Ecto neural progenitor cell (in vitro differentiated cells): ENCODE measurements at places on chromosomes 7 and 10.
A peak's percentile ranks its signal among the peaks of the same experiment; 100 is the strongest.

GRCh38 chr10:35507519-35508109 is 97.5 kb upstream of the GJD4 start:
- no peak for DNase-seq

- no peak for DNase-seq
Measured at GRCh38 chr10:83580373-83581012, 558.8 kb upstream of the GHITM start.

DNA sequence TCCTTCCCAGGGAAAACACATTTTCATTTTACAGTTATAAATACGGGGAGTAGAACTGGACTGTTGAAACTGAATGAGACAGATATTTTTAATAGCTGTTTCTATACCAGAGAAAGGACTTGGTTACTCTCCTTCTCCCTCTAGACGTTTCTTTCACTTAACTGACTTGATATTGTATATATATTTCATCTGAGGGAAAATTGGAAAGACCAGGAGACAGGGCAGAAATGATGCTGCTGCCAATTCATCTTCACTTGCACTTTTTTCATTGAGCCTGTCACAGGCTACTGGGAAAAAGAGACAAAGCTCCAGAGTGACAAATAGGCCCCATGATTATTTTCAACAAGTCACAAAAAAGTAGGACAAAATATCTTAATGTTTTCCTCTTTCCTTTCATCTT is 636.0 kb upstream of the TPK1 start:
- DNase-seq: no peak

DNA sequence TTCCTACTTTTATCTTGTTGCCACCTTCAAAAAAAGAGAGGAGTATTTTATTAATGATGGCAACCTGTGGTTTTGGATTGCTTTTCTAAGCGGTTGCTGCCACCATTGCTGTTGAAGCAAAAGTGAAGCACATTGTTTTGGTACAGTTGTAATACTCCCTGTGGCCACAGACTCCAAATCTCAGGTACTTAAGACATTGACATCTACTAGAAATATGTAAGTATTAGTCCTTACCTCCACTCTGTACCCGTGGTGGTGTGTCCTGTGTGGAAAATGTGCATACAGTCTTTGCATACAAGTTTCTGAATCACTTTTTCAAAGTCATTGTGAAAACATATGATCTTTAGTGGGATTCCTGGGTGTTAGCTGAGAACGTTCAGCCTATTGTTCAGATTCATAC is 85.7 kb downstream of the ANLN start:
- no peak for DNase-seq

DNA sequence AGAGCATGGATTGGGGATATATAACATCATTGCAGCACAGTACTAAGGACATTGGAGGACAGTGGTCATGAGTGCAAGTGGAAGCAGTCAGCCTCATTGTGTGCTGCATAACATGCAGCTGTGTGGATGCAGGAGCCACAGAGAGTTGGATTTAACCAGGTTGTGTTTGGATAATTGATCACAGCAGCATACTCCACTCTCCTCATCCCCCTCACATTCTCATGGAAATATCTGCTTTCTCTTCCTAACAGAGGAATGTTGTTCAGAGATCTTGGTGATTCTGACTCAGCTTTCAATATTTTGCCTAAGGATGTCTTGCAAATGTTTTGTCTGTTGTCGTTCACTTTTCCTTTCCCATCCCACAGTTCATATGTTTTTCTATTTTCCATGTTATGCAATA is 31.8 kb upstream of the LSM8 start:
- DNase-seq: no peak

- DNase-seq: peak; percentile 15
Measured at GRCh38 chr7:157687158-157687557, 350.4 kb downstream of the DNAJB6 start.

DNA sequence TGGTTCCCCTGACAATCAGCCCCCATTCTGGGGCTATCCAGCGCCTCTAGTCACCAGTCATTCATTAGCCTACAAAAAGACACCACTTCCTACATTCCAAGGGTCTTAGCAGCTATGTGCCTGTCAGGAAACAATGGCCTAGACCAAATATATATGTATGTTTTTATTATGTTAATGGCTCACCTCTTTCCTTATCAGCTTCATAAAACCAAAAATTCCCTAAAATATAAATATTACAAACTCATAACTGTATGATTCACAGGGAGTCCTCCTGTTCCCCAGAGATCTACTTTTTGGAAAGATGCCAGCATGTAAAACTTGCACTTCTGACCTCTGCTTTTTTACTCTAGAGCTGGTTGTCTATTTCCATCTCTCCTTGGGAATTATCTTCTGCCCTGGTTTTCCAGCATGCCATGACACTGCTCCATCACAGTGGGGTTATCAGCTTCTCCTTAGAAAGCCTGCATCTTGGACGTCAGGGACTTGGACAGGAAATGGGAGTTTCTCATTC is 79.2 kb downstream of the ABCA13 start:
- DNase-seq: no peak

GRCh38 chr10:120131183-120131582 is 238.7 kb downstream of the SEC23IP start:
- peak; percentile 72 for DNase-seq

- no peak for DNase-seq
Measured at GRCh38 chr7:45400680-45401079, 173.5 kb upstream of the ADCY1 start.

DNA sequence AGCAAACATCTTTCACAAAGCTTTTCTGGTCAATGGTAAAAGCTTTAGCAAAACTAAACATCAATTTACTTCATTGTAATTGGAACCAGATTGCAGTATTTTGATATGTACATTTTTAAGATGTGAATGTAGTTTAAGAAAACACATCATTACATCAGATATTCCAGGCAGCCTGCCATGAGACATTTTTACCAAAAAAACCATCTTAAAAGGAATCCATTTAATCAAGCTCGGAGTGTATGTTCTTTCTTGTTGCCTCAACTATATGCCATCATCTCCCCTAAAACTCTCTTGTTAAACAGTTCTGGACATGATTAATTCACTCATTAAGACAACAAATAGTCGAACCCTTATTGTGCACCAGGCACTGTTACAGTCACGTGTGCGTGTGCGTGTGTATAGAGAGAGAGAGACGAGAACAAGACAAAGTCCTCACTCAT is 97.5 kb downstream of the UBE2H start:
- DNase-seq: no peak

- no peak for DNase-seq
Measured at GRCh38 chr7:19069842-19070241, 47.6 kb downstream of the TWIST1 start.

DNA sequence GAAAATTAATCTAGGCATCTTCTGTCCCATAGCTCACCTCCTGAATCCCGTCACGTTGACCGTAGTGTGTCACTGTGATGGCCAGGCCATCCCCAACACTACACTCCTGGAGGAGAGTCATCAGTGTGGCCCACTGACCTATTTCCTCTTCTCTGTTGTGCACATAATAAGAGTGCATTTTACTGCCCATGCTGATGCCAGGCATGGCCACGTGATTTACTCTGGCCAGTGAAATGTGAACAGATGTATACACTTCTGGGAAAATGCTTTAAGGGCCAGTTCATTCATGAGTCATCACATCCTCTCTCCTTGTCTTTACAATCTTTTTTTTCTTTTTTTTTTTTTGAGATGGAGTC is 101.9 kb upstream of the PIP4K2A start:
- DNase-seq: no peak

- DNase-seq: no peak
Measured at GRCh38 chr7:41996381-41997035, 240.5 kb downstream of the GLI3 start.

- DNase-seq: no peak
Measured at GRCh38 chr7:50088463-50089129, 4.5 kb downstream of the ZPBP start.

DNA sequence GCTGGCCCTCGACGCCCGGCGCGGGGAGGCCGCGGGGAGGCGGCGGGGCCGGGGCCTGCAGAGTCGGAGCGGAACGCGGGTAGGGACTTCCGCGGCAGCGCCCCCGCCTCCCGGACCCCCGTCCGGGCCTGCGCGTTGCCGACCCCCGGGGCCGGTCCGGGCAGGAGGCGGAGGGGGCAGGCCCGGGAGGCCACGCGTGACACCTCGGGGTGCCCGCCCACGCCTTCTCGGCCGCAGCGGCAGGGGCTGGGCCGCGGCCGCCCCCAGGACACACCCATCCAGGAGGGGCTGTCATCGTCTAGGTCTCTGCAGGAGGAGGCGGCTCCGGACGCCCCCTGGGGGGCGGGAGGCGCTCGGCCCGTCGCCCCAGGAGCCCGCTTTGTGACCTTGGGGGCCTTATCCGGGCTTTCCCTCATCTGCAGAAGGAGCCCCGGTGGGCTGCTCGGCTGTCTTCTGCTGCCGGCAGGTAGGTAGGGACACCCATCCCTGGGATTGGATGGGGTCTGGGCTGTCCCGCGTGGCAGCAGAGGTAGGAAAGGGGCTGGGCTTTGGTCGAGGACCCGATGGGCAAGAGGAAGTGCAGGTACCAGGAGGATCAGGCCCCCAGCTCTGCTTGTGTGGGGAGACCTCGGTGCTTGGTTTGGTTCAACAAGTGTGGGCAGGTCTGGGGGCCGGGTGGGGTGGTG is 569 bp downstream of the ZNF316 start:
- DNase-seq: peak; percentile 63

- DNase-seq: no peak
Measured at GRCh38 chr10:124943301-124944092, 1.6 kb downstream of the ZRANB1 start.

- DNase-seq: peak; percentile 34
Measured at GRCh38 chr10:98246911-98247805, 20.8 kb downstream of the LOXL4 start.

DNA sequence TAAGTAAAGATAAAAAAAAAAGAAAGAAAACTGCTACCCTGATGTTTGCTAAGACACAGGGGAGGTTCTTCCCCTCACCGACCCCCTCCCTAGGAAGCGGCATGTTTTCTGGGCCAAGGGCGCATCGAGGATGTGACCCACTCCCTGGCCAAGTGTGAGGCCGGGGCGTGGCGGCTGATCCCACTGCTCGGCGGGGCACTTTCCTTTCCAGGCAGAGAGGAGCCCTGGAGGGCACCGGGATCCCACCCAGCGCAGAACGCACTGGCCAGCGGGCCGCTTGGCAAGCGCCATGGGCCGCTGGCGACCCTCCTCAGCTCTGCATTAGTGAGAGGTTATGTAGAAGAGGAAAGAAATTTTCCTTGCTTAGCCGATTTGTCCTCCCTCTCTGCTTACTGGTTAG is 93.4 kb downstream of the ZNF736 start:
- DNase-seq: no peak

DNA sequence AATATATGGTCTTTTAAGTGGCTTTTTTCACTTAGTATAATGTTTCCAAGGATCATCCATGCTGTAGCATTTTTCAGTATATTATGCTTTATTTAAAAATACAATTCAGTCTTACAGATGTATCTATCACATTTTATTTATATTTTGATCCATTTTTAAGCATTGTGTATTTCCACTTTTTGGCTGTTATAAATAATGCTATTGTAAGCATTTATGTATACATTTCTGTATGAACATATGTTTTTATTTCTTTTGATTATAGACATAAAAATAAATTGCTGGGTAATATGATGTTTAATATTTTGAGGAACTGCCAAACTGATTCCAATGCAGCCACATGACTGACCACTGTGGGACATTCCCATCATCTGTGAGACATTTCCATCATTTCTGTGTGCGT is 1662.0 kb downstream of the REEP3 start:
- no peak for DNase-seq

GRCh38 chr7:69430384-69431021 is 167.8 kb upstream of the AUTS2 start:
- no peak for DNase-seq

DNA sequence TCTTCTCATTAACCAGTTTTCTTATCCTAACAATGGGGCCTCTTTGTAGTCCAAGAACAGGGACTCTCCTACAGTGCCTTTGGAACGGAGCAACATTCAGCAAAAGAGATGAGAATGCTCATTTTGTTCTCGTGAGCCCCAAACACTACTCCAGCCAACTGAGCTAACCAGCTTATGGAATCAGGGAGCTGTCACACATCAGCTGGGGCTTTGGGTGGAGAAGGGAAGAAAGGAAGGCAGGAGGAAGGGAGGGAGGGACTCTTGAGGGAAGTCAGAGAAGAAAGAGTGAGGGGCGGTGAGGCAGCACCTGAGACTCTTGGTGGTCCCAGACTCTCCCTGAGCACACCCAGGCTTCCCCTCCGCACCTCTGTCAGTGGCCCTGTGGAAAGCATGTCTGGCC is 123.1 kb downstream of the CLEC2L start:
- no peak for DNase-seq

GRCh38 chr7:47352394-47352968 is 229.4 kb downstream of the TNS3 start:
- no peak for DNase-seq

GRCh38 chr10:124746992-124747391 is 2.8 kb upstream of the FAM53B start:
- DNase-seq: no peak

DNA sequence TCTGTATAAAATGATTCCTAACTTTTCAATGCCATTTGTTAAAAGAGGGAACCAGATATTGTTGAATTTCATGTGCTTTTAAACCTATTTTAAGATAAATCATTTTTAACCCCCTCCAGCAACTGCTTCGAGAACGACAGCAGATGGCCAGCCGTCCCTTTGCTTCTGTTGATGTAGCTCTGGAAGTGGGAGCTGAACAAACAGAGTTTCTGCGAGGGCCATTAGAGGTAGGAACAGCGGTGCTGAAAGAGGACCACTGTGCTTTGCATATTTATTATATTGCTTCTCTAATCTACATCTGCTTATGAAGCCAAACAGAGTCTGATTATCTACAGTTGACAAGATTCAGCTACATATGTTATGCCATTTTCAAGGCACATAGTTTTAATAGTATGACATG is 545.9 kb downstream of the GFRA1 start:
- no peak for DNase-seq

GRCh38 chr10:124306922-124307371 is 111.8 kb downstream of the OAT start:
- DNase-seq: no peak

DNA sequence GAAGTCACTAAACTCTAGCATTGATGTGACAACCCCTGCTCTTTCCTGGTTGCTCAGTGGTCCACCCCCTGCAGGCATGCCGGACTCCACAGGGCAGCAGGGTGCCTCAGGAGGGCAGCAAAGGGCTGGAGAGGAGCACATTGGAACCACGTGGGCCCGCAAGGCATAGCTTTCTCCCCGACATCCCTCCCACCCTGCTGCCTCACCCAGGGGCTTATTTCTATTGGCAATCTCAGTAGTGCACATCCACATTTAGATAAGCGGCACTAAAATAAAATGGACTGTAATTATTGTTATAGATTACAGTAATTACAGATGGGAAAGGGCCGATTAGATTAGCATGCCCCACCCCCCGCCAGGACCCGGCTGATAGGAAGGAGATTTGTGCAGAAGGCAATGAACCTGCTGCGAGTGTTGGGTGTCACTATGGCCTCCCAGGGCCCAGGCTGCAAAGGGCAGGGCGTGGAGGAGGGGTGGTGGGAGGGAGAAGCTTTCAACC is 580.1 kb downstream of the GRID1 start:
- peak; percentile 48 for DNase-seq

DNA sequence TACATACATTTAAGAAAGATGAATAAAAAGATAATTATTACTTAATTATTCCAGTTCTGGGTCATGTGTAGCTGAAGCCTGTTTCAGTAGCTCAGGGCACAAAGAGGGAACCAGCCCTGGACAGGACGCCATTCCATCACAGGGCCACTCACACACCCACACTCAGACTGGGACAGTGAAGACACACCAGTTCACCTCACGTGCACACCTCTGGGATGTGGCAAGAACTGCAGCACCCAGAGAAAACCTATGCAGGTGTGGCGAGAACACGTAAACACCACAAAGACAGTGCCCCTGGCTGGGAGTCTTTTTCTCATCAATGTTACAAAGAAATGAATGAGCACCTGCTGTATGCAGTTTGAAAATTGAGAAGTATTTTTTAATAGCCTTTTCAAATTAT is 1.6 kb upstream of the IDI1 start:
- no peak for DNase-seq
